ENCODE measurements at places on chromosomes 3 and 15.

DNA sequence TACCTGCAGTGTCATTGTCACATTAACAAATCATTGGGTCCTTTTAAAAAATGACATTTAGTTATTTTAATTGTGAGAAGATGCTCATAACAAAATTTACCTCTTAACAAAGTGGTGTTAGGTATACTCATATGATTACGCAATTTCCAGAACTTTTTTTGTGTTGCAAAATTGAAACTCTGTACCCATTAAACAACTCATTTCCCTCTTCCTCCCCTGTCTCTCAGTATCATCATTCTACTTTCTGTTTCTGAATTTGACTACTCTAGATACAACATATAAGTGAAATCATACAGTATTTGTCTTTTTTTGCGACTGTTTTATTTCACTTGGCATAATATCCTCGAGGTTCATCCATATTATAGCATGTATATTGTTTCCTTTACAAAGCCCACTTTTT lies 58.7 kb upstream of the CHST2 start:
- DNase-seq: no peak

DNA sequence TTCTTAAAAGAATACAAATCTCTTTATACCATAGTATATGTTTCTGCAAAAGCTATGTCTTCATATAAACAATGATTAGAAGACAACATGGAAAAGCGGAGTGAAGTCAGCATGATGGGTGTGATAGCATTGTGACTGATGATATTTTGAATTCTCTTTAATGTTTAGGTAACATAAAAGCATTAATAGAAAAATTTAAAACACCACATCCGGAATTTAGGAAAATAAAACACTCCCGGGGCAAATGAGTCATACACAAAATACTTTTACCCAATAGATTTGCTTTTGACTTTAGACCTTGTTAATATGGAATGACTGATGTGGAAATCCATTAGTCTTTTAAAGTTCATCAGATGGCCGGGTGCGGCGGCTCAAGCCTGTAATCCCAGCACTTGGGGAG lies 134.7 kb downstream of the P3H2 start:
- no peak for DNase-seq

DNA sequence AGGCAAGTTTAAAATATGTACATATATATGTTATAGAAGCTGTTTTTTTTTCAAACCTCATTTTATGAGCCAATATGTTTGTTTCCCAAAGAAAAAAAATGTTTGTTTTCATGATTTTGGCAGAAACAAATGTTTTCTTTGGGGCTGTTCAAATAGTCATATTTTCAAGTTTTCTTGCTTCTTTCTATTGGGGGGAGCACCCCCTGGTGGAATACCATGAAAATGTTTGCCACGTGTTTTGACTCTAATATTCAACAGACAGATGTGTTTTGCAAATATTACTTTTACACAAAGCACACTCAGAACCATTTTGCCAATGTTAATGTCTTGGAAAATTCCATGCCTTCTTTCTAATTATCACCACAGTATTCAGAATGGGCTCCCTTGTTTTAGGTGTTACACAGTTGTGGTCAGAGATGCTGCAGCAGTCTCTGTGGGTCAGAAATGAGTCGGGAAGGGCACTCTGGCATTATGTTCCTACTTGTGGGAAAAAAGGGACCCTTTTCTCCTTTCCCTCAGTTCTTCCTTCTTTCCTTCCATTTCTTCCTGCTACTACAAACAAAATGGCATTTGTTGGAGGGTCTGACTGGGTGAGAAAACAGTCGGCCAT lies 817.0 kb downstream of the TUSC7 start:
- no peak for DNase-seq

- DNase-seq: no peak
These were observed 73.2 kb downstream of the PRICKLE2 start for GRCh38 chr3:64152086-64152485.

DNA sequence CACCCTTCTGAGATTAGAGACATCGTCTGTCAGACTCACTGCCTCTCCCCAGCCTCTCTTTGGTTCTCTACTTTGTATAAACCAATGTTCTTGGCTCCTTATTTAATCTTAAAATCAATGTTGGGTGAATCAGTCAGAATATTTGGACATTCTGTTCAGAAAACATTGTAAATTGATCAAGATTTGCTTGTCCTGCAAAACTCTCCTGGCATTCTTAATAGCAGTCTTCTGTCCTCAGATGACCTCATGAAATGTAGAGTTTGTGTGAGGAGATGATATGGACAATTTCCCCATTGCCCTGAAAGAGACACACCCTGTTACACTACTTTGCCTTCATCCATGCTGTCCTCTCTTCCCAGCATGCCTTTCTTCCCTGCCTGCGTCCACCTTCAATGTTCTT lies 33.6 kb downstream of the CD200R1L start:
- DNase-seq: no peak

GRCh38 chr15:66764072-66764786 lies 62.2 kb downstream of the SMAD6 start:
- no peak for DNase-seq

- DNase-seq: no peak
These were observed 902.5 kb downstream of the ZPLD1 start for GRCh38 chr3:103337179-103337845.

DNA sequence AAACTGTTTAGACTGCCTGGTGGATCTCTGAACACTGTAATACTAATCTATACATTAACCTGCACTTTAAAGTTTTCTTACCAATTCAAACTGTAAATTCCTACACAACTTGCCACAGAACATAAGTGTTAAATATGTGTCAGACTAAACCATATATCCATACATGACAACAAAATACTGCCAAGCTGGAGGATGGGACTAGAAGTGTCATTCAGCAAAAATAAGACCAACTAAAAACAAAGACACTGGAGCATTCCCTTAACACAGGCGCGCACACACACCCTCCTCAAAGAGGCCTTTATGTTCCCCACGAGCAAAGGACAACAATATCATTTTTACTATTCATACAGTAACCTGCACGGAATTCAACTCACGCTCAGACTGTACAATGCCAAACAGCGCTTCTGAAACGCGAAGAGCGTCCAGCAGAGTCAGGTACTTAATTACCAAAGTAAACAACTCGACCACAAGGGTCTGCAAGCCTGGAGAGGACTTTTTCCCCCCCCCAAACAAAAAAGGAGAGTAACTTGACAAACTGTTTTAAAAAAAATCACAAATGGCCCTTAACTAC lies 1.1 kb downstream of the DCUN1D1 start:
- DNase-seq: no peak

DNA sequence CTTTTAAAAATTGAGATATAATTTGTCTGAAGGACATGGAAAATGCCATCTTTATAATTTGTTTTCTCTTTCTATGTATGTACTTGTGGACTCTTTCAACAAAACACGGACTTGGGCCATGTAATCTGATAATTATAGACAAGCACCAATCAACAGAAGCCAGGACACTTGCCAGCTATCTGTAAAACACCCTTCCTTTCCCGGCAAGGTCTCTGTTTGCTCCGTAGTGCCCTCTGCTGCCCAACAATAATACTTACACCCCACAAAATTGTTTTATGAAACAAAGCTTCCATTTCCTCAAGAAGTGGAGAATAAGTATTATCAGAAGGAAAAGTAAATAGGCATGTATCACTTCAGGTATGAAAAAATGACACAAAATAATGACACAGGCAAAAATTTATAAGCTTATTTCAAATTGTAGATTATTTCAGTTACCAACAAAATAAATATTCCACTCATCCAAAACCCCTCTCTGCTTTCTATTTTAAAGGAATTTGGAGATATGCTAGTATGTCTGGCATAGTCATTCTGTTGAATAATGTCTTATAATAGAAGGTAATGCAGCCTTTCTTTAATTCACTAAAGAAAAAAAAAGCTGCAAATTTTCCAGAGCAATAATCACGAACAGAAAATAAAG lies 32.8 kb downstream of the MYH15 start:
- peak; percentile 56 for DNase-seq

GRCh38 chr15:79863886-79864285 lies 32.9 kb downstream of the MTHFS start:
- no peak for DNase-seq

DNA sequence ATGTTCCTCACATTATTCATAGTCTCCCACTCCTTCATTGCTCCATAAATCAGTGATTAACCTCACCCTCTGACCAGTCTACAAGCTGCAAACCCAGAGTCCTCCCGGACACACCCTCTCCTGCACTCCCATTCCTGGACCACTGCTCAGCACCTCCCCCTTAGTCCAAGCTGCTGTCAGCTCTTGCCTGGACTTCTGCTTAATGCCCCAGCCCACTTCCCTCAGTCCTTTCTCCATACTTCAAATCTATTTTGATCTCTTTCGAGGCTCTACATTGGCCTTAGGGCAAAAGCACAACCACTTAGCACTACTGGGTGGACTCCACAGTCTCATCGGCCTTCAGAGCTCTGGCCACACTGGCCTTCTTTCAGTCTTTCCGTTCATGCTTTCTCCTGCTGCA lies 79.4 kb upstream of the FAM98B start:
- no peak for DNase-seq

Measured in activated naive CD4-positive, alpha-beta T cell treated with Interleukin-2 at 50 U/mL for 16 hours (primary cell).